ENCODE measurements at places on chromosomes 5 and 9.
A peak's percentile ranks its signal among the peaks of the same experiment; 100 is the strongest.

- no peak for DNase-seq
Measured at GRCh38 chr5:96080557-96080956, 118.9 kb upstream of the ELL2 start.

GRCh38 chr5:168002116-168002515, 289.3 kb upstream of the WWC1 start:
- no peak for DNase-seq

GRCh38 chr5:143456952-143457547, 53.6 kb upstream of the NR3C1 start:
- DNase-seq, result no peak

DNA sequence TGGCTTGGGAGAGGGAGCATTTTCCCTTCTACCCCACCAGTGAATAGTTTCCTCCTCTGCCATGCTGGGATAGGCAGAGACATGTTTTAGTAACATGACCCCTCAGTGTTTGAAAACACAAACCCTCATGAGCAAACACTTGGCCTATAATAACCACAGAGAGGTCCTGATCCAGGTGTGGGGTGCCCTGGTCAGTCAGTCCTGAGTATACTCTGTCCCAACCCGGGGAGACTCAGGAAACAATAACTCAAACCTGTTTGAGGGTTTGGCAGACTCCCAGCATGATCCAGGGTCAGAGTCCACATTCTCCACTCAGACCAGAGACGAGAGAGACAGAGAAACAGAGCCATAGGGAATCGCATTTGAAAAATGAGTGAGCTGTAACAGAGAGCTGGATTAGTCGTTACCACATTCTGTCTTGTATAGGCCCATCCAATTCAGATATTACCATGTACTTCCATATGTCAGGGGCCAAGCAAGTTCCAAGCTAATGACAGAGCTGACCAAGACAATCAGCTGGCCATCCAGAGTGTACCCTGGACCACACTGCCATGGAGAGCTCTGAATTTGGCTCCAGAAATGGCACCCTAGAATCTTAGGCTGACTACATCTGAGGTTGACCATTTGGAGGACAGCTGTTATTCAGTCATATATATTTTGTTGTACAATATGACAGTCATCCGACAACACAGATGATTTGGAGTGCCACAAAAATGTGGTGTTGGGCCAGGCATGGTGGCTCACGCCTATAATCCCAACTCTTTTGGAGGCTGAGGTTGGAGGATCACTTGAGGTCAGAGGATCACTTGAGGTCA, 4.2 kb upstream of the CA9 start:
- no peak for DNase-seq

DNA sequence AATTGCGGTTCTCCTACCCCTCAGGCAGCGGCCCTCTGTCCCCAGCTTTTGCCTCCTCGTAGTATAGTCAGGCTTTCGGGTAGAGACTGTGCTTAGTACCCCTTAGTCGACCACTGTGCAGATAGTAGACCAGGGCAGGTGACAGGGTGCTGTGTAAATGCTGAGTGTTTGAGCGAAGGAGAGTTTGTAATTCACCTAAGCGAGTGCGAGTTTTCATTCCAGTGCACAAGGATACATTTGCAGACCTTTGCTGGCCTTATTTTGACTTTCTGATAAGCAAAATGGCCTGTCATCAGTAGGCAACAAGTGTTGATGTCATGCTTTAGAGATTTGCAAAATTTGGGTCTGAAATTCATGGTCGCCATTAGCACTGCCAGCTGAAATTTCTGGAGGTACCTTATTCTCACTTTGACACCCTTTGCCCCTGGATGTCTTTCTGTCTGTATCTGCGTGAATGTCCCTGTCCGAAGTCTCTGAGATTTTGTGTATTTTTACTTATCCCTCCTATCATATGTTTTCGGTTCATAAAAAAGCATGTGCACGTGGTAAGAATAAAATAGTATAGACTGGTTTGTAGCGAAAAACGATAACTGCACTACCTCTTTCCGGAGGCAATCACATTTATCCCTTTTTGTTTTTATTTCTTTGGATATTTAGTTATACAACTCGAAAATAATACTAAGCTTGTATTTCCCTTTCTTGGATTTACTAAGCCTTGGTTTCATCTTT, 1.9 kb downstream of the LMNB1 start:
- DNase-seq, result no peak

DNA sequence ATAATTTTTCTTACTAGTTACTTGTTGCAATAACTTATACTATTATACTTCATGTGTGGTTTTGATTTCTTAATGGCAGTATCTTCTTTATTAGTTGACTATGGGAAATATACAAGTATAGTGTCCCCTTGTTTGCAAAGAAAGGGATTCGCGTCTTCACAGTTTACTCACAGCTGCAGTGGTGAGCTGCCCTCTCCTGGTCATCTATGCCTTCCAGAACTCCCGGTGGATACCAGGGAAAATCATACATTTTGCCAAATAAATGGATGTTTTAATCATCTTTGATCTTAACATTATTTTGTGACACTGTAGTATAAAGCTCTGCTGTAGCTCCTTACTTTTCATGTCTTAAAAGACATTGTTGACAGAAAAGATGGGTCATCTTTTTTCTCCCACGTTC, 142.0 kb downstream of the ZCCHC7 start:
- DNase-seq, result peak; percentile 10

GRCh38 chr9:28318515-28318914, 745.2 kb upstream of the C9orf72 start:
- DNase-seq, result no peak
